Epithelial cell of proximal tubule (primary cell): ENCODE measurements at places on chromosomes 16 and 17.

GRCh38 chr17:81456798-81457197 is 55.8 kb downstream of the ACTG1 start:
- DNase-seq, result no peak

- DNase-seq, result no peak
Observed at GRCh38 chr17:14902803-14903202, 362.3 kb downstream of the PMP22 start.

DNA sequence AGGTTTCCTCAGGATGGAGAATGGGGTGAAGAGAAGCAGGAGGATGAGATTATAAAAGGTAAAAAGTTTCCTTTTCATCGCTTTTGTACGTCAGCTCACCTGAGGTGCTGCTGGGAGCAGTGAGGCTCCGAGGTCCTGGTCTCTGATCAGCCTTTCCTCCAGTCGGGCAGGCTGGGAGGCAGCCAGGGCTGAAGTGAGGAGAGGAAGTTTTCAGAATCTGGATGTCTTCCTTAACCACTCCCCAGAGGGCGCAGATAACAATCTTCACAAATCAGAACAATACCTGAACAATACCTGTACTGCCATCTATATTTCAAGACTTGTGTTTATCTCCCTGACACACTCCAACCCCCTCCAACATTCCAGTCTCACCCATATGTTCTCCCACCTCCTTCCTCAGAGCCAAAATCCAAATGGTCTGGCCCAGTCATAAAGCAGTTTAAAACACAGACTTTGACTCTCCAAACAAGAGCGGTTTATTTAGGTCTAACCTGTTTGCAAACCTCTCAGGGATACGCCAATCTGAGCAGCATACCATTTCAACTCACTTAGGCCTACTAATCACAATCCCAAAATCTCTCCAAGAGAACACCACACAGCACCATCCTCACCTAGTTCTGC is 6.8 kb downstream of the ZNF18 start:
- no peak for DNase-seq

DNA sequence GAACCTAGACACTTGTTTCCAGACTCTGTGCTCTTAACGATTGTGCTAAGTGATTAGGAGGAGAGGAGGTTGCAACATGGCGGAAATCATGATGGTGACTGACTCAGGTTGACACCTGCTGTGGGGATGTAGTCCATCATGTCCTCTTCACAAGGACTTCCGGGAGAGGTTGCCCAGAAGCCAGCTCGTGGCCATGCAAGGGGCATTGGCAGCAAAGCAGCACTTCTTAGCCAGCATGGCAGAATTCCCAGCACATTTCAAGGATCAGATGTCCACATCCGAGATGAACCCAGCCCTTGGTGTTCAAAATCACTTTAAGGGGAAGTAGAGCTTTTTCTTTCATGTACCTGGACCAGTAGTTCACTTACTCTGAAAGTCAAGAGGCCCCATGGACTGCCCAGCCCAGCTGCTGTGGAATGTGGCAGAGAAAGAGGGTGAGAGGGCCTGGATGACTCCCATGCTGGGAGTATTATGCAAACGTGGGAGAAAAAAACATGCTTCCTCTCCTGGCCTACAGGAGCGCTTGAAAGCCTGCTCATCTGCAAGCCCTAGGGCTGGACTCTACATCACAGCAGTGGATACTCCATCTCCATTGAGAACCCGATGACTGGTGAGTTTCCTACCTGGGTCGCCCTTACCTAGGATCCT is 65.5 kb downstream of the IRX6 start:
- DNase-seq, result no peak

GRCh38 chr16:27890866-27891265 is 172.6 kb downstream of the GSG1L start:
- no peak for DNase-seq
